Cerebellar nuclear complex (tissue), 1 donor: ENCODE measurements at places on chromosomes 5 and 9.
A peak's percentile ranks its signal among the peaks of the same experiment; 100 is the strongest.

DNA sequence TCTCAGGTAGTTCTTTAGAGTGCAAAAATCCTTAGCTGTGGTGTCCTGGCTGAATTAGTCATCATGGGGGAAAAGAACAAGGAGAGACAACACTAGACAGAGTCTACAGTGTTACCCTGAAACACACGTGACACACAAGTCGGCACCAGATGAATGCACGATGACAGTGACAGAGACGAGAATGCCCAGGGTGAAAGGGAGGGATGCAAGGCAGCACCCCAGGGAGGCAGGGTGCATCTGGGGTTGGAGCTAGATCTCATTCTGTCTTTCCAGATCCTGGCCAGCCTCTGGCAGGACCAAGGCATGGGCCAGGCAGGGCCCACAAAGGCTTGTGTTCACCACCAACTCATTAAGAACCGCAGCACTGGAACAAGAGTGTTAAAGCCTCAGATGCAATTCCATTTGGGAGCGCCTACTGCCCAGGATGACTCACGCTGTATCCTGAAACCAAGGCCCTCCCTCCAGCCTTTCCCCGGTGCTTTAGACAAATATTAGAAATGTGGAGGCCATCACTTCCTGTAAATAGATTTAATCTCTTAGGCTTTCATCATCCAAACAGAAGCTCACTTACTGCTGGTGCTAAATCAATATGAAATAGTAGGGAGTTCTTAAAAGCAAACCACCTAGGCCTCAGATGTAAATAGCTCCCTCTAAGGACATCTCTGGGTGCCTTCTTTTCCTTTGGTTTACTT lies 56.1 kb downstream of the IRX2 start:
- DNase-seq: no peak

GRCh38 chr9:32677931-32678330 lies 42.5 kb upstream of the TAF1L start:
- DNase-seq: no peak

GRCh38 chr5:66882606-66883227 lies 286.5 kb downstream of the MAST4 start:
- DNase-seq: no peak

- DNase-seq: no peak
These were observed 61.2 kb downstream of the NUP214 start for GRCh38 chr9:131186622-131187021.

DNA sequence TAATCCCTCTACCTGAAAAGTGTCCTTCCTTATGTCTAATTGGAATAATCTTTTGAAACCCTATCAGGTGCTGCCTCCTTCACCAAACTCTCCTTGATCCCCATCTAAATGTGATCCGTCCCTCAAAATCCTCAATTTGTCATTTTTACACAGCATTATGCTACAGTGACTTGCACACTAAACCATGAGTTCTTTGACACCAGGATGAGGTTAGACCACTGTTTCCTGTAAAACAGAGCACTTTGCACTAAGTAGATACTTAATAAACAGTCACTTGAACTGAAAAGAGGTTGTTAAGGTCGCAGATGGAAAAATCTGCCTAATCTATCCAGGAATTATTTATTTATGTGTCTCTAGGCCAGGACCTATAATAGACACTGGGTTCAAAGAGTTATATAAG lies 44.2 kb upstream of the TLX3 start:
- DNase-seq: no peak

DNA sequence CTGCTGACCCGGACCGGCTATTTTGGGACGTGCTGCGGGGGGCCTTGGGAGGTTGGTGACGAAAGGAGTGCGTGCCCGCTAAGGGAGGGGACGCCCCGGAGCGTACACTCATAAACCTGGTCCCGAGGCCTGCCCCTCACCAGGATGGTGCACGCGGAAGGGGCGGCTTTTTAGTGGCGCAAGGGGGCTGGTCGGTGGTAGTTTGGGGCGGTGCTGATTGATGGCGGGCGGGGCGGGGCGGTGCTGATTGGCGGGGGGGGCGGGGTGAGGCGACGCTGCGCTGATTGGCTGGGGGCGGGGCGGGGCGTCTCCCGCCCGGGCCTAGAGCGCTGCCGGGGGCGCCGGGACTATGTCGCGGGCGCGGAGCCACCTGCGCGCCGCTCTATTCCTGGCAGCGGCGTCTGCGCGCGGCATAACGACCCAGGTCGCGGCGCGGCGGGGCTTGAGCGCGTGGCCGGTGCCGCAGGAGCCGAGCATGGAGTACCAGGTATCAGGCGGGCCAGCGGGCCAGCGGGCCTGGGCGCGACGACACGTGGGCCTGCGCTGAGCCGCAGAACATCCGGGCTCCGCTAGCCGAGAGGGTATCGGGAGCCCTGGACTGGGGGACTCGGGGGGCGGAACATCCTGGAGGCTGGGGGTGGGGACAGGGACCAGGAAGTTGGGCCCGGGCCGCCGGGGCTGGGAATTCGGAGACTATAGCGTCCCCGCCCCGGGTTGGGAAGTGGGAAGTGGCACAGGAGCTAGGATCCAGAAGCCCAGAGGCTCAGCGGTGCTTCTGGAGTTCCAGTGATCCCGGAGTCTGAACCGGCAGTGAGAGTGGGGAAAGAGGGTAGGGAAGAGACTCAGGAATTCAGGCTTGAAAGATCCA lies at the start of gene FPGS:
Gene FPGS, plus strand, starts transcription at position 307 of the 868 bp plus-strand sequence. Its CDS starts 43 bp downstream, at position 350.
- peak; percentile 55 for DNase-seq

- no peak for DNase-seq
These were observed 533.2 kb upstream of the SEMA6A start for GRCh38 chr5:117107859-117108258.

DNA sequence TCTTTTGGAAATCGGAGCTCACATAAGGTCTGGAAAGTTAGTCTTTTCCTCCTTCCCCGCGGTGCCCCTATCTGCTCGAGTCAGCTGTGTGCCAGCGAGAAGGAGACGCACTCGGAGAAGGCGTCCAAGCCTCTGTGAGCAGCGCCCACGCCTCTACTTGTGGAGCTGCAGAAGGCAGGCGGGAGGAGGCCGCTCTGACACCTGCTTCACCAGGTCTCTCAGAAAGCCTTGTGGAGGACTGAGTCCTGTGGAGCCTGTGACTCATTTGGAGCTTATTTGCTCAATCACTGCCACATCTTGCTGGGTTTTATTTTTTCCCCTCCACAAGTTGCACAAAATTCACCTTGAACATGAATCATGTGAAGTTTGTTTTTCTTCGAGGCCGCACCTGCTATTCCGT lies 117.5 kb downstream of the IRX2 start:
- DNase-seq: no peak

DNA sequence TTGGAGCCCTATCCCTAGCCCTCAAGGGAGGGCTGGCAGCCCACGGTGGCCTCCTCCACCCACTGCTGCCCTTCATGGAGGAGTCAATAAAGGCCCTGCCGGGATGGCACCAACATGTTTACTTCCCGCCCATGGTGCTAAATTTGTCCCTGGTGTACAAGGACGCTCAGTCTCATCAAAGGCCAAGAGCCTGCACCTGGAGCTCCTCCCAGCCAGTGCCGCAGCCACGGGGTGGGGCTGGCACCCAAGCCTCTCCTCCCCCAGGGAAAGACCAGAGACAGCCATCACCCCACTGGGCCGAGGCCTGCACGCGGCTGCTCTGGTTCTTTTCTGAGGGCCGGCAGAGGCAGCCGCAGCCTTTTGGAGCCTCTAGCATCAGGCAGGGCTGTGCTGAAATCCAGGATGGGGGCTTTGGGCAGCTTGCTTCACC lies 34.8 kb upstream of the RXRA start:
- no peak for DNase-seq

DNA sequence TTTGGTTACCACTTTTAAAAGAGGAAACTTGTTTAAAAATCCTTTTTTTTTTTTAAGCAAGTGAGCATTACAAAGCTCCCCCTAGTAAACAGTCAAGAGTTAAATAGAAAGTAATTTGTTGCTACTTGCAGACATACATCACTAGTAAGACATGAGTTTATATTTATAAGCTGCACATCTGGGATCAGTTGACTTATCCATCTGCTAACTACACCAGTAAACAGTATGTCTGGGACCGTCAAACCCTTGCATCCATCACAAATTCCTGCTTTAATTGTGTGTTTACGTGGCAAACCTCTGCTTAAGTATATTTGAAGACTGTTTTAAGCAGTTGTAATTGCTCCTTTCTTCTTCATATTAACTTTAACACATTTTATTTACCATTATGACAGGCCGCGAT lies 146.8 kb downstream of the EBF1 start:
- DNase-seq: no peak

GRCh38 chr5:179920175-179920574 lies 12.5 kb upstream of the TBC1D9B start:
- DNase-seq: no peak

DNA sequence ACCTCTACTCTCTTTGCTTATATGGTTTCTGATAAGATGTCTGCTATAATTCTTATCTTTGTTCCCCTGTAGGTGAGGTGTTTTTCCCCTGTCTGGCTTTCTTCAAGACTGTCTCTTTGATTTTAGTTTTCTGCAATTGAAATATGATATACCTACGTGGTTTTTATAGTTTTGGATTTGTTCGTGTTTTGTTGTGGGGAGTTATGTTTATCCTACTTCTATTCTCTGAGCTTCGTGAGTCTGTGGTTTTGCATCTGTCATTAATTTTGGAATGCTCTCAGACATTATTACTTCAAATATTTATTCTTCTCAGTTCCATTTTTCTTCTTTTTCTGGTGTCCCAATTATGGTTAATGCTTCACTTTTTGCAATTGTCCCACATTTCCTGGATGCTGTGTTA lies 521.3 kb downstream of the KCTD16 start:
- no peak for DNase-seq

- DNase-seq: no peak
These were observed 60.8 kb downstream of the HINT1 start for GRCh38 chr5:131104169-131104808.

DNA sequence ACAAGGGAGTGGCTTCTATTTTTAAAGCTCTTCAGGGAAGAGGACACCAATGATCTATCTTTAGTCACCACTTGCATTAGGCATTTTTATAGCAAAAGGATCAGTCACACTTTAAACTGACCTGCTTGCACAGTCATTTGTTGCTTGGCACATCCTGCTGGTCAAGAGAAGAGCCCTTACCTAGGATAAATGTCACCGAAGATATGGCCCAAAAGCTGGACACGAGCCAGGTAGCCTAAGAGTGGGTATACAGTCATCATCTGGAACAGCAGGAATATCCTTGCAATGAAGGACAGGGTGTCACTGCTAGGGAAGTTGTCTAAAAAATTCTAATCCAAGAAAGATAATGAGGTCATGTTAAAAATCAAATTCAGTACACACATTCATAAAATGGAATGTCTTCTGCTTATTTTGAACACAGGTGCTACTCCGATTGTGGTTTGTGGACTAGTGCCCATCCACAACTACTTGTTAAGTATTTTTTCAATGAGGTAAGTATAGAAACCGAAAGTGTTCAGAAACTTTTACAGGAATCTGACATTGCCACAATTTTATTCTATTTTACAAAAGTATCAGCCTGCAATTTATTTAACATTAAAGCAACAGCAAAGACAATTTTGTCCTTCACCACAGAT lies 78.4 kb downstream of the SLC38A9 start:
- no peak for DNase-seq

DNA sequence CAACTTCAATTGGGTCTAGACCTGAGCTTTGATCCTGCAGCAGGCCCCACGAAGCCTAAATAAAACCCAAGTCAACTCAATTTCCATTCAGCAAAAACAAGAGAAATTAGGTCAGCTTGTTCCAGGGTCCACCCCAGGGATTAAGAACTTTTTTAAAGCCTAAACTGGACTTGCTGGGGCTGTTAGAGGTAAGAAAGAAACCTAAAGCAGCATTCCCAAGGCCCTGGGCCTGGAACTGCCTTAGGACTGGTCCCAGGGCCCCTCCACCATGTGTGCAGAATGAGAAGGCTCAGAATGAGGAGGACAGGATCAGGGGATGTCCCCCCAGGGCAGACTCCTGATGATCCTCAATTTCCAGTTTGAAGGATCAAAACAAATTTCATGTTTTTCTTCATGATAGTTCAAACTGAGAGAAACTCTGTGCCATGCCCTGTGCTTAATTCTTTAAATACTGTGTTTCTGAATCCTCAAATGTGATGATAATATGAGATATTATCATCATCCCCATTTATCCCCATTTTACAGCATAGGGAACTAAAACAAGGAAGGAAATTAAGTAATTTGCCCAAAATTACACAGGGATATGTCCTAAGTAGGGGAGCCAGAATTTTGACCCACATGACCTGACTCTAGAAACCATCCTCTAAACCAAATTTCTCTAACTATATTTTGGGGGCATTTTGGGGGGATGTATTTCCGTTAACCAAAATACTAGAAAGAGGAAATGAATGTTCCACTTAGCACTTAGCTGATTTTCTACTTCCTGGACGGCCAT lies 64.5 kb downstream of the DENND1A start:
- DNase-seq: no peak
